ENCODE measurements at places on chromosomes 3 and 15.

GRCh38 chr15:81413851-81414250 is 39.8 kb upstream of the TMC3 start:
- no peak for DNase-seq

DNA sequence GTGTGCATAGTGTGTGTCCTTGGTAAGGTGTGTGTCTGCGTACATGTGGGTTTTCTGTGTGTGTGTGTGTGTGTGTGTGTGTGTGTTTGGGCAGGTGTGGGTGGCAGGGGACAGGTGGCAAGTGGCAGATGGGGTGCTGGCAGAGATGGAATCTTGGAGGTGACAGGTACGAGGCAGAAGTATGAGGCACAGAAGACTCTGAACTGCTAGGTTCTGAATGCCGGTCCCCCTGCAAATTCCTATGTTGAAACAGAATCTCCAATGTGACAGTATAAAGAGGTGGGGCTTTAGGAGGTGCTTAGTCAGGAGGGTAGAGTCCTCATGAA is 29.8 kb downstream of the SRPRB start:
- no peak for DNase-seq

DNA sequence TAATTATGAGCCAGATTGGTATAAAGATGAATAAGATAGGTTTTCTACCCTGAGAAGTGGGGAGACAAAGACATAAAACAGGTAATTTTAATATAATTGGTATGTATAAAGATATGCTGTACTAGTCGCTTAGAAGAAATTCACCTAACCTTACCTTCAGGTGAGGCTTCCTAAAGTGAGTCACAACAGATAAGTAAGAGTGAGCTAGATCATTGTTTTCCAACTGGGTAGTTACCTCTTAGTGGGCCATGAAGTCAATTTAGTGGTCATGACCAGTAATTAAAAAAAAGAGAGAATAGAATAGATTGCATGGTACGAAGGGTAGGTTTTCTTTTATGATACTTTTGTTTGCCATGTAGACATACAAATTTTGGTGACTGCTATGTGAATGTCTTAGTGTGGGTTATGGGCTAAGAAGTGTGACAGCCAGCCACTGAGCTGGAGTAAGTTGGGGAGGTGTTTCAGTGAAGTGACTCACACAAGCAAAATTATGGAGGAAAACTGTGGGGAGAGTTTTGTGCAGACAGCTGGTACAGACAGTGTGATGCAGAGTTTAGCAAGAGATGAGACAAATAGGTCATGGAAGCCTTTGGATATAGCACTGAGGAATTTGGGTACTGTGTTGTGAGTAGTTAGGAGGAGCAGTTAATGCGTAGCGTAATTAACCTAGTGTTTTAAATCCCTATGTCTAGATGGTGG is 8.2 kb downstream of the TRNT1 start:
- peak; percentile 7 for DNase-seq

DNA sequence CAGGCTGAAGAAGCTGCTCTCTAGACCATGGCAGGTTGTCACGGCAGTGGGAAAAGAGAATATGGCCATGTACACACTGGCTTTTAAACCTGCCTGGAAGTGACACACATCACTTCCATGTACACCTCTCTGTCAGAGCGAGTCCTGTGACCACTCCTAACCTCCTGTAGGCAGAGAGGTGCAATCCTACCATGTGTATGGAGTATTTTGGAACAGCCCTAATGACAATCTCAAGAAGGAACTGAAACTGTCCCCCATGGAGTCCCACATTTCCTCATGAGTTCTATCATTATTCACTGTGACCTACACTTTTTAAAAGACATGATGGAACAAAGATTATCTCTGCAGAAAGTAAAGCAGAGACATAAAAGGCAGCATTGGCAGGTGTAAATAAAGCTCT is 153.4 kb upstream of the PFN2 start:
- DNase-seq: no peak

GRCh38 chr3:172869368-172869771 is 118.8 kb downstream of the ECT2 start:
- no peak for DNase-seq

All from fibroblast of skin of right biceps (primary cell).